D721Med (cell line): ENCODE measurements at places on chromosomes 13 and 19.
A peak's percentile ranks its signal among the peaks of the same experiment; 100 is the strongest.

DNA sequence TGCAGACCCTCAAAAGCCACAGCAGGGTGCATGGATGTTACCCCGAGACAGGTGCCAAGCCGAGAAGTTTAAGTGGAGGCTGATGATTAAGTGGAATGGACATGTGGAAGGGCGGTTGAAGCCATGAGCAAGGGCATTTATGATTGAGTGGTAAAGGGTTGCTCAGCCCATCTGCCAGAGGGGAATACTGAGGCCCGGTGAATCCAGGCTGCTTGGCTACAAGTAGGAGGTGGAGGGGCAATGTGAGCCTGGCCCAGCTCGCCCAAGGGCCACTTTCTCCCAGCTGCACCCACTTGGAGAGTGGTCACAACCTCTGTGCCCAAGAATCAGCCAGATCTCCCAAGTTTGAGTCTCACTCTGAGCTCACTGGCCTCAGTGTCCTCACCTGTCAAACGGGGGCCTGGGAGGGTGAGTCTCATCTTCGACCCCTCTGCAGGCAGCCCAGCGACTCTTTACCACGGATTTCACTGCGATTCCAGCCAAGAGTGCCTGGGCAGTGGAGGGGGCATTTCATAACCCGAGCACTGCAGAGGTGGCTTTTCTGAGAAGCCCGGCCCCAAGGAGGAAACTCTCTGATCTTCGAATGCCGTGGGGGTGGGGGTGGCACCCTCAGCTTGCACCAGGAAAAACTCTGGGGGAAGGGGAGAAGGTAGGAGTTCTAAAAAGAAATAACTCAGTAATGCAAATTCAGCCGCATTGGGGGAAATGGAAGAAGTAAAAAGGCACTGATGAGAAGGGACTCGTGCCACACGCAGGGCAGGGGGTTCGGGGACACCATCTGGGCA, 62.9 kb upstream of the KLF2 start:
- no peak for DNase-seq

DNA sequence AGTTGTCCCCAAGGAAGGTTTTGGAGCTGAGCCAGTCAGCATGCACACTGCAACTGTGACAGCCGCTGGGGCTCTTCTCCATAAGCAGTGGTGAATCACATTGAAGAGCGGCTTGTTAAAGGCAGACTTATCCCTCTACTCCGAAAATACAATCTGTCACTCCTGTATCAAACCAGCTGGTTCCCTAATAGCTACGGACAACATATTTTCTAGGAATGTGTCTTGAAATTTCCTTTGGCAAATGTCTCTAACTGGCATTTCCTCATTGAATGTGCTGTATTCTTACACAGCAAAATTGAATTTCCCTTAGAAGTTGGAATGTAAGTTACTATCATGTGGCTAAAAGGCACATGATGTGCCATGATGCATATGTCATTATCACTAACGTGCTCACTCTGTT, 104.0 kb upstream of the GPR12 start:
- DNase-seq = no peak

GRCh38 chr13:110162866-110163658, 143.9 kb downstream of the COL4A1 start:
- DNase-seq = no peak

DNA sequence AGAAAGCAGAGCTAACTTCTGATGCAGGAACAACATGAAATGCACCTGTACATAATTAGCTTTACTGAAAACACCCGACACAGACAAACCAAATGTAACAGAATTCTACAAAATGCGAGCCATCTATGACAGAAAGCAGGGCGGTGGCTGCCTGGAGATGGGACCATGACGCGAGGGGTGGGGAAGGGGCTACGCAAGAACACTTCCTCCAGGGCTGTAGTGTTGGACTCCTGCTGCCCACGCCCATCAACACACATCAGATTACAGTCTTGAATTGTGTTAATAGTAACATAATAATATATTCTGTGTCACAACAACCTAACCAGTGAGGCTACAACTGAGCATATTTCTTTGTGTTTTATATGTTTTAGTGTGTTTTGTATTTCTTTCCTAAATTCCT, 103.2 kb downstream of the SPACA7 start:
- no peak for DNase-seq

DNA sequence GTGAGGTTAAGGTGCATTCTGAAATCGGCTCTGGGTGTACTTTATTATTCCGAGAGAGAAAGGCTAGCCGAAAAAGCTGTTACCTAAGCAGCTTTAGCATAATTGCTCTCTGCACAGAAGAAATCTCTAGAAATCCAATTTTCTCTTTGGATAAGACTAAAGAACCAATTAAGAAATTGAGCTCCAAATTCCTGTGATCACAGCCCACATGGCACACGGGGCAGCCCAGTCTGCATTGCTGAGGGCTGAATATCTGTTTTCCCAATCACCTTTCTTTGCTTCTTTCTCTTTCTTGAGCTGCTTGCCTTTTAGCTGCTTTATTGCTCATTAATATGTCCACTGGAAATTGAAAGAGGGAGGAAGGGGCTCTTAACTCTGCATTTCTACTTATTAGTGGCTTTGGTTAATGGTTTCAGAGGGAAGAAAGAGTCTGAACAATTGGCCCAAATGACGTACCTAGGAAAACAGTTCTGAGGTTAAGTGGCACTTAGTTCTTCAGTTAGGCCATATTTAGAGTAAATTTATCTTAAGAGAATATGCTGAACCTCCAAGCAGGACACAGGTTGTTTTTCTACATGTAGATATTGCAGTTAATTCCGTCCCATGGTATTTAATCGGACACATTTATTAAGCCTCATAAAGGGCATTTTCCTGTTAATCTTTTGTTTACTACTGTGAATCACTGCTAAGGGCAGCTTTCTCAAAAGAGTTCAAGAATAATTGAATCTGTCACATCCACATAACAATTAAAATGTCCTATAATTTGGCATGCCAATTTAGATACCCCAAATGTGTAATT, 265.7 kb downstream of the ABCC4 start:
- no peak for DNase-seq

DNA sequence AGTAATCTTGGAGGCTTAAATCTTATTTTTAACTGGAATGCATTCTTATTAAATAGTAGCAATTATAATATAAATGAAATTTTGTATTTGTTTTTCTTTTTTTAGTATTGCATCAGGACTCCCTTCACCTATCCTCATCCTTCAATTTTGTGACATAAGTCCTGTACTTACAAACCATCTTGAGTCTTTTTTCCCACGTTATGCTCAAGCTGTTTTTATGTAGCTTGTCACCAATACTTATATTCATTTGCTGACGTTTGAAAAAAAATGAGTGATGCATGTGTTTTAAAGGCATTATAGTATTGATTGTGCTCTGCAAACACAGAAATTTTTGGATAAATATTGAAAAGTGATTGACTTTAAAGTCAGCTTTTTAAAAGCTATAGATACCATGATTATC, 888 bp downstream of the GPR18 start:
- no peak for DNase-seq

GRCh38 chr13:26382835-26383234, 128.9 kb downstream of the CDK8 start:
- DNase-seq = no peak

DNA sequence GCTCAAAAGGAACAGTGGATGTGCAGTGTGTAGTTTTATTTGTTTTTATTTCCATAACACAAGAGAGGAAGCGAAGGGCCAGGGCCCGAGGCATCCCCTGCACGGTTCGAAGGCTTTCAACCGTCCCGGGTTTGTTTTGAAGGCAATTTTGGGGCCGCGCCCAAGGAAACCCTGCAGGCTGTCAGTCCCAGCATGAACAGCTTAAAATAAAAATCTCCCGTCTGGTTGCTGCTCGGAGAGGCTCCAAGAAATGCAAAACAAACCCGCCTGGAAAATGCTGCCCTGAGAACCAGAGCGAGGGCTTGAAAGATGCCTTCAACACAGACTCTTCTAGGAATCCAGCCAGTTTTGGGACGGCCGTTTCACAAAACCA, 16.0 kb downstream of the LSM4 start:
- no peak for DNase-seq

DNA sequence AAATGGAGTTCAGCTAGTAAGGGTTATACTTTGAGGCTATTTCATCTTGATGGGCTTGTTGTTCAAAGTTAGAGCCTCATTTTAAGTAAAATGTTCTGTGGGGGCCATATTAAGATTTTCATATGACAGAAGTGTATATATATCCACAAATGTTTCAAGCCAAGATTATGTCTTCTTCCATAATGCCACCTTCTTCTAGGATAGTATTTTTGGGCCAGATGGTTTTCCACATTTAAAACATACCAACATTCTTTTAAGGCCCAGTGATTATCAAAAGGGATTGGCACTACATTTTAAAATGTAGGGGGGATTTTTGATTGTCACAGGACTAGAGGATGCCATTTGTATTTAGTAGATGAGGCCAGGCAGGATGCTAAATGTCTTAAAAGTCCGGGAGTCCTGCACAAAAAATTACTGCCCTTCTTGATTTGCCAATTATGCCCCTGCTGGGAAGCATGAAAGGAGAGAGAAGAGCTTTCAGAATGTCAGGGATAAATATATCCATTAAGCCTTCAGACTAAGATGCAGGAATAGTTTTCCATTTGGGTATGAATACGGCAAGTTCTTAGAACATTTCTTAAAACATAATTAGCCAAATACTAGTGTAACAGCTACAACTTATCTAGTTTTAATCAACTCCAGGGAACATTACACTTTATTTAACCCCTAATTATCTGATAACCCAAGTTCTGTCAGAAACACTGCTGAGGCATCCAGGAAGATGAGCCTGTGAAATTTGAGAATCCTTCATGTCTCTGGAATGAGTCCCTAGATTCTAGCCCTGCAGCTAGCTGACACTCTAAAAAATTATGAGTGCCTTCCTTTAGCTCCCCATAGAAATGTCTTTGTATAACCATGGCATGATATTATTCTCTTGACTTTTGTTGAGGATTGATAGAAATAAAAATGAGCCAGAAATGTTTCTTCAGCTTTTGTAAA, 34.0 kb downstream of the ITM2B start:
- DNase-seq = no peak

GRCh38 chr13:27425158-27425917, 919 bp downstream of the GTF3A start:
- no peak for DNase-seq

- DNase-seq = no peak
These were observed 5.6 kb downstream of the C5AR1 start for GRCh38 chr19:47315125-47315821.

GRCh38 chr13:110329798-110330461, 22.8 kb downstream of the COL4A2 start:
- DNase-seq = no peak

DNA sequence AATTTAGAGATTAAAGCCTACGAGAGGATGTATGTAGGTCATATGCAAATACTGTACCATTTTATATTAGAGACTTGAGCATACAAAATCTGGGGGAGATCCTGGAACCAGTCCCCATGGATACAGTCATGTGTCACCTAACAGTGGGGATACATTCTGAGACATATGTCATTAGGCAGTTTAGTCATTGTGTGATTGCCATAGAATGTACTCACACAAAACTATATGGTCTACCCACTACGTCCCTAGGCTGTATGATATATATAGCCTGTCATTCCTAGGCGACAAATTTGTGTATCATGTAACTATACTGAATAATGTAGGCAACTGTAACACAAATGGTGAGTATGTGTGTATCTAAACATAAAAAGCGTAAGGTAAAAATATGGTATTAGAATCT, 62.8 kb downstream of the WDFY2 start:
- DNase-seq = no peak

DNA sequence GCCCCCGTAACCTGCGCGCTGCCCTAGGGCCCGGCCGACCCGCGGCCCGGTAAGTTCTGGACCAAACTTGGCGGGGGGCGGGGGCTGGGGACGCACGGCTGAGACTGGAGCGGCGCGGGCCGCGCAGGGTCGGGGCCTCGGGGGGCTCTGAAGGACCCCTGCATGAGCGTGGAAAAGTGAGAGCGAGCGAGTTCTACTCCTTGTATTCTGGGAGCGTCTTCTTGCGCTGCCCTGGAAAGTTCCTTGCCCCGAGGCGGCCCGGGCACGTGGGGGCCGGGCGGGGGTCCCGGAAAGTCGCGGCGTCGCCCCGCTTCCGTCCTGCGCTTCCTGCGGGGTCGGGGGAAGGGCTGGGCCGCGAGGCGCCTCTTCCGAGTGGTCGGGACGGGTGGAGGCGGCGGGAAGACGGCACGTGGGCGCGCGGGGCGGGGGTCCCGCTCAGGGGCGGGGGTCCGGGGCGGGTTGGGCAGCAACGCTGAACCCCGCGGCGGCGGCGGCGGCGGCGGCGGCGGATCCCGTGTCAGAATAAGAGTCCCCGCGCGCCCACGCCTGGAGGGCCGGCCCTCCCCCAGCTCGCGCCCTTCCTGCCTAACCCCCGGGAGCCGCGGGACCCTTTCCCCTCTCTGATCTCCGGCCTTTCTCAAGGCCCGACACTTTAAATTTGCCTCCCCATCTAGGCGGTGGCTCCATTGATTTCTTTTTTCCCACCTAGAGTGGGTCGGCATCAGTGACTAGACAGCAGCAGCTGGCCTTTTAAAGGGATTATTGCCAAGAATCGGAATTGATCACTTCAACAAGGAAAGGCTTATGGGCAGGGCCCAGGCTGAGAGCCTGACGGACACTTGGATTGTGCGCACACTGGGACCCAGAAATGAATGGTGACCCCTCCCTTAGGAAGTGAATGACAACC, 749 bp downstream of the GATAD2A start:
- DNase-seq = no peak

- peak; percentile 98 for DNase-seq
These were observed at the start of the genes BRME1 and CC2D1A for GRCh38 chr19:13905634-13906520. TSS of gene BRME1 (minus strand) at chr19:13906117. CDS start at chr19:13904892, 1,225 bp downstream. TSS of gene CC2D1A (plus strand) at chr19:13906201. CDS start at chr19:13906442, 241 bp downstream.

GRCh38 chr13:99982731-99983498, 1.3 kb downstream of the ZIC2 start:
- no peak for DNase-seq

DNA sequence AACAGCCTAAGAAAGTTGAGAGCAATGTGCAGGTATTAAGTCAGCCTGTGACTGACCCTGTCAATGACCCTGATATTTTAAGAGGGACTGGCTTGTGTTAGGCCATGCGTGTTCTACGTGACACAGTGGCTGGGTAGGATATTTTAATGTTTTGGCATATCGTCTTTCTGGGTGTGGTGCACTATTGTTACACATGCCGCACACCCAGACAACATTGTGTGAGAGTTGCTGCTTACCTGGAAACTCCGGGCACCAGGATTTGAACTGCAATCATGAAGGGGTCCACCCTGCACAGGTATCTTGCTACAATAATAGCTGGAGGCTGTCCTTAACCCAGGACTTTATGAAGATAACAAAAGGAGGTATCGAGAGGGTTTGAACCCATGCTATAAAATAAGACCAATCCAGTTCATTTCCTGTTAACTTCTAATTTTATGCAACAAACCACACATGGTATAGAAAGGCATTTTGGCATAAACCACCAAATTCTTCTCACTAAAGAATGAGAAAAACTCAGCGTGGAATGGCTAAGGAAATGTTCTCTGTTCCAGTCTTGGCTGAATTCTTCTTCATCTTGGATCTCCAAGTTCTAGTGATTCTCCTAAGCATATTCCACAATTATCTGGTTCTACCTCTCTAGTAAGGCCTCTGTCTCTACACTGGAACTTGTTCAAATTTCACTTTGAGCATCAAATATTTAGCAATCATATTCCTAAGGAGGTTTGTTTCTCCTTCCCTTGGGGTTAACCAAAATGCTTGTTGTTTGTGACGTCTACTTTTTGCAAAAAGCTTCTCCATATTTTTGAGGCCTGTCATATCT, 38.7 kb upstream of the POMP start:
- no peak for DNase-seq
